ENCODE measurements at places on chromosomes 2 and 18. TPM values are rescaled to one million over a fixed set of nuclear protein-coding genes. Genes with fewer than 3 reads are reported as not detected.
A peak's percentile ranks its signal among the peaks of the same experiment; 100 is the strongest.

DNA sequence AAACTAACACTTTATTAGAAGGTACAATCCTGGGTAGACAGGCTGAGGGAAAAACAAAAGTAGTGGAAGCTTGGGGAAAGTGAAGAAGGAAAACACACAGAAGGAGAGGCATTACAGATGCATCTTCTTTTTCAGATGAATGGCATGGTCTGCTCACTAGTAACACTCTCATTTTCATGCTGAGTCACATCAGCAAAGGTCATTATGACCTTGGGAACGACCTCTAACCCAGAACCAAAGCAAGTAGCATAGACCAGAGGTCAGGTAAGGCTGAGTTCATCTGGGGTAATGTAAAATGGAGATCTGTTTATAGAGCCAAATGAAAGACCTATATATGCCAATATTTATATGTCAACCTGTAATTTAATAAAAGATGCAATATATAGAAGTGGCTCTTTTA, 294.4 kb upstream of the LRRTM4 start:
- no peak for DNase-seq

GRCh38 chr2:107001964-107002696, 116.2 kb upstream of the ST6GAL2 start:
- no peak for DNase-seq

DNA sequence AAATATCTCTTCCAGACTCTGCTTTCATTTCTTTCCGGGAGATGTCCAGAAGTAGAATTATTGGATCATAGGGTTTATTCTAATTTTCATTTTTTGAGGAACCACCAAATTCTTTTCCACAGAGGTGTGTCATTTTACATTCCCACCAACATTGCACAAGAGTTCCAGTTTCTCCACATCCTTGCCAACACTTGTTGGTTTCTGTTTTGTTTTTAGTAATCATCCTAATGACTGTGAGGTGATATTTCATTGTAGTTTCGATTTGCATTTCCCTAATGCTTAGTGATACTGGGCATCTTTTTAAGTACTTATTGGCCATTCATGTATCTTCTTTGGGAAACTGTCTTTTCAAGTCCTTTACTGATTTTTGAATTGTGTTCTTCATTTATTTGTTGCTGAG, 513.1 kb downstream of the PARD3B start:
- no peak for DNase-seq

DNA sequence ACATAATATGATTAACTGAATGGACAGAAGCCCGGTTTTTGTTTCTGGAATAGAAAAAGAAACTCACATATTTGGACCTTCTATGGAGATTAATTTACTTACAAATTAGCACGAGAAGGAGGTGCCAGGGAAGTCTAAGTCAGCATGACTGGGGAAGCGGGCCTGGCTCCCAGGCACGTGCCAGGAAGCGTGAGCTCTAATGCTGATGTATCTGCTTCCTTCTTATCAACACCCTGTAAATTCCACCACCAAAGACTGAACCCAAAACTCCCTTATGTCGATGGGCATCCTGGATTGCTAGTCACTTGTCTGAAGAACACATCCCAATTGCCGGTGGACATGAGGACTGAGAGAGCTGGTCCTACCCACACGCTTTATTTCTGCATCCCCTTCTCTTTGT, 134.5 kb downstream of the GALNT14 start:
- no peak for DNase-seq

DNA sequence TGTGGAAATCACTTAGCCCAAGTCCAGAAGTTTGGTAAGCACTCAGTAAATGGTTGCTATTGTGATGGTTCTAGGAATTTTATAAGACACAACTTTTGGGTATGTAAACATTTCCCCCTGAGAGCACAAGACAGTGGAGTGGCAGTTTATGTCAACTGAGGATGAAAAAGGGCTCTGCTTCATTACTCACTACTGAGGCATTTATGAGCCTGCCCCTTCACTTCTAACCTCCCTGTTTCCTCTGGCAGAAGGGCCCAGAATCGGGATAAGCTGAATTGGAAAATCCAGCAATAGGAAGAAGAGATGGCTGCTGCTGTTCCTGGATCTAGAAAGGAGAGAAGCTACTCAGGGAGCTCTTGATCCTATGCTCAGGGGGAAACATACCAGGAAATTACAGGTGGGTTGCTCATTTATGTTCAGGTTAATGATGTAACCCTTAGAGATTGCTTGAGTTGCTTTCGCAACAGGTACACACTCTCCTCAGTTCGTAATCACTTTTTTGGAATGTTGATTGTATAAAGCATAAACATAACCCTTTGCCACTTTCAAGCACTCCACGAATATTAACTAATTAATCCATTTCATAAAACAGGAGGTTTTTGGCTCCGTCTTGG, 46.3 kb downstream of the ADCYAP1 start:
- DNase-seq, result no peak

DNA sequence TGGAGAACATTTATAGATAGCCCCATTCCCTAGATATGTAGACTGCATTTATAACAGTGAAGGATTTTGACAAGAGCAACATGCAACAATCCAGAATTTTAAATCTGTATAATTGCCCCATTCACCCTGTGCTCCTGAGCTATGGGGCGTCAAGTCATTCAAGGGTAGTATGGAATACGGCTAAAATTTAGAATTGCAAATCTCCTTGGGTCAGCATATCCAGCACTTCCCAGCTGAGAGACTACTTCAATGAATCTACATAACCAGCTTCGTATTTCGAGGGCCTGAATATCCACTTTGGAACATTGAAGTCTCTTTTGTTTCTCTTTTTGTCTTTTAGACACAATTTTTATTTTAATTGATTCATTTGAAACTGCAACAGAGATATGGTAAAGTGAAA, 28.4 kb upstream of the ACVR1C start:
- no peak for DNase-seq

GRCh38 chr2:102258386-102259074, 52.8 kb upstream of the IL1RL1 start:
- no peak for DNase-seq

- no peak for DNase-seq
Observed at GRCh38 chr2:185012643-185013042, 414.3 kb downstream of the ZNF804A start.

DNA sequence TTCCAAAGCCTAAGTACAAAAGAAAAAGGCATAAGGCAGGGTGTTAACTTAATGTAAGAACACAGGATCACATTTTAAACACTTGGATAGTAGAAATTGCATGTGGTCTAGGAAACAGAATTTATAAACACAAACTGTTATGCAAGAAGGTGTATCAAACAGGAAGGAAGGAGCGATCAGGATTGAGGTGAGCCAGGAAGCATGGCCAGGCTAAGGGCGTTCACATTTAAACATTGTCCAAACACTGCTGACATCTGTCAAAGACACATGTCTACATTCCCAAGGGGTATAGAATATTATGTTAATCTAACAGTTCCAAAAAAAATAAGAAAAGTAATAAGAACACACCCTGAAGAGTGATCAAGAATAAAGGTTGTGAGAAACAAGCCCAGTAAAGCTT, 71.3 kb downstream of the CCDC141 start:
- no peak for DNase-seq

GRCh38 chr2:169734169-169734847, 676 bp downstream of the KLHL23 start:
- DNase-seq, result no peak

DNA sequence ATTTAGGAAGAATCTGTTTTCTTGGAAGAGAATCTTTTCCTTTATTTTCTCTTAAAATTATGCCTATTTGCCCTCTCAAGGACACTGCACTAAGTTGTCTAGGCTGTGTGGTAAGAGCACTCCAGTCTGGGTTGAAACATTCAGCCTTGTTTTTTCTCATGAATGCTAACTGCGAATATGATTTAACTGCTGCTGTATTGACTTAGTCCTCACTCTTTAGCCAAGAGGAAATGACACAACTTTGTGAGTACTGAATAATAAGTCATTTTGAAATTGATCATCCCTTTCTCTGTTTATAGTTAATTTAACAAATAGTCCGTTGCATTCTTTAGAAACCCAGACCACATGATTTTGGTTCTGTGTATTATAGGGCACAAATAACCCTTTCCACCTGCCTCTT, 4.5 kb upstream of the RND3 start:
- DNase-seq, result no peak

- DNase-seq, result no peak
Observed at GRCh38 chr2:238238766-238239542, 884 bp downstream of the HES6 start.

DNA sequence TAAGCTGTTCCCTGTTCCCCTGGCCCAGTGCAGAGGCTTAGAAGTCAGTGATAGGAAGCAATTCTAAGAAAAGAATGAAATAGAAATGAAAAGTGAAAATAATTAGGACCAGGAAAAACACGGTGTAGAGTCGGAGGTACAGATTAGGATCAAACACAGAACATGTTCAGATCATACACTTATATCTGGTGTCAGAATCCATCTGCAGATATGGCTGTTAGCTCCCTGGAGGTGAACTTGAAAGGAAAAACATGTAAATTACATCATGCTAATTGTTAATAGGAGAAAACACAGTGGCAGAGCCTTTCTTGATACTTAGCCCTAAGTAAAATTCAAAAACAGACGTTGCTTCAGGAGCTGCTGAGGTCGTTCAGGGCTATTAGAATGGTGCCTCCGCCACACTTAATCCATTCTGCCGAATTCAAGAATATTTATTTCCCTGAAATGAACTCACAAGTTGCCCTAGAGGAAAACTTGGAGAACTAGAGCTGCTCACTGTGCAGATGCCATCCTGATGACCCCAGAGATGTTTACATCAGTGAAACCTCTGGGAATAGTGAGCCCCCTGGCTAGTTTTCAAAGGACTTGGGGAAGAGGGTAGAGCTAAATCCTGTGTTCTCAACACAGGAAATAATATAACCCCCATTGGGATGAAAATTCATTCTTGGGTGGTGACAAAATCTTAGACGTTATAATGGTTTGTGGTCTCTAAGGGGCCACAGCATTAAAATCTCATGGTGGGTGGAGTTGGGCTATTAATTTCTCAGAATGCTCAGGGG, 27.5 kb downstream of the LPIN1 start:
- DNase-seq, result no peak

DNA sequence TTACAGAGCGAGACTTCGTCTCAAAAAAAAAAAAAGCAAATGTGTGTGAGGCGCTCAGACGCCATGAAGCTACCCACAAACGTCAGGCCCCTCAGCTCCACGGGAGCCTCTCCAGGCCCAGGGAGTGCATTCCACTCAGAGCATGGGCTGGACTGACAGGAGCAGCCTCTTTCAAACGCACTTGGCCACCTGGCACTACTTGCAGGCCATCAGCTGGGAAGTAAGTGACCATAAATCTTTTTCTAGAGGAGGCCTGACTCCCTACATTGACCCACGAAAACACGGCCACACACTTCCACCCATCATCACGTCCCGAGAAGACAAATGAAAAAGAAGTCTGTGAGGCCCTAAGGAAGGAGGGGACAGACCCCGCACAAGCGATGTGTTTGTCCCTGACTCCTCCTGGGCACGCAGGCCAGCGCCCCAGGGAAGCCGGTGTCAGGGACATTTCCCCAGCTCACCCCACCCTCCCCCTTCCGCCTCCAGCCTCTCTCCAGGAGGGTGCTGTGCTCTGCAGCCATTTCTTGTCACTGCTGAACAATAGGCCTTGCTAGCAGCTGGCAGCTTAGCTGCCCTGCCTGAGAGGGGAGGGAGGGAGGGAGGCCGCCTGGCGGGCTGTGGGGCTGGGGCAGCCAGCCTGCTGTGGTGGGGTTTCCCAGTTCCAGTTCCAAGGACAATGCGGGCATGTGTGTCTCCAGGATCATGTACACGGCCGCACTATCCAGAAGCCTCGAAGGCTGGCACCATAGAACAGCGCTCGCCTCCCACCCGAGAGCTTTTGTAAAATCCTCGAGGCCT, 26.6 kb downstream of the SERTAD2 start:
- peak; percentile 32 for DNase-seq

- no peak for DNase-seq
Observed at GRCh38 chr2:236261452-236261851, 2.8 kb downstream of the ASB18 start.

DNA sequence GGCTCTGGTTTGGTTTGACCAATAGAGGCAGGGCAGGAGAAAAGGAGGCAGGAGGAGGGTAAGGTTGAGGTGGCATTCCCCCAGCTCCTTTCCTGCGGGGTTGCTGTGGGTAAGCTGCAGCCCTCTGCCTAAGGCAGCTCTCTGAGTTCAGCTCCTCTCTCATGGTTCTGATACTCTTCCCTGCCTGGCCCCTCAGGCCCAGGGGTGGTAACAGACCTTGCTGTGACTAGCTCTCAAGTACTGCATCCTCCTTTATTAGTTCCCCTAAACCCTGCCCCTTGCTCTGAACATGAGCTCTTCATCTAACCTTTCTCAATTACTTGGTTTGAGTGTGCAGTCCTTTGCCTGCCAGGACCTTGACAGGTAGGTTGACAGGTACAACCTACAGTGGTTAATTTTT, 205.5 kb downstream of the SLC4A3 start:
- no peak for DNase-seq

- no peak for DNase-seq
Observed at GRCh38 chr2:209525331-209525730, 101.5 kb downstream of the MAP2 start.

DNA sequence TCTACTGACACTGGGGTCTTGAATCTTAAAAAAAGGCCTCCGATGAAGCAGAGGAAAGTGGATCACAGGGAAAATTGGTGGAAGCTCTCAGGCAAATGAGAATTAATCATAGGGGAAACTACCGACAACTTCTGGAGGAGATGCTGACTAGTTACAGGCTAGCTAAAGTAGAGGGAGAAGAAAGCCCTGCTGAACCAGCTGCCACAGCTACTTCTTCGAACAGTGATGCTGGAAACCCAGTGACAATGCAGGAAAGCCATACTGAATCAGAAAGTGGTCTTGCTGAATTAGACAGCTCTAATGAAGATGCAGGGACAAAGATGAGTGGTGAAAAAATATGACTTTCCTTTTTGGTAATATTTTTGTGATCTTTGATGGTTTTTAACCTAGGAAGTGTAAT, 44.9 kb upstream of the SLC3A1 start:
- DNase-seq, result no peak

DNA sequence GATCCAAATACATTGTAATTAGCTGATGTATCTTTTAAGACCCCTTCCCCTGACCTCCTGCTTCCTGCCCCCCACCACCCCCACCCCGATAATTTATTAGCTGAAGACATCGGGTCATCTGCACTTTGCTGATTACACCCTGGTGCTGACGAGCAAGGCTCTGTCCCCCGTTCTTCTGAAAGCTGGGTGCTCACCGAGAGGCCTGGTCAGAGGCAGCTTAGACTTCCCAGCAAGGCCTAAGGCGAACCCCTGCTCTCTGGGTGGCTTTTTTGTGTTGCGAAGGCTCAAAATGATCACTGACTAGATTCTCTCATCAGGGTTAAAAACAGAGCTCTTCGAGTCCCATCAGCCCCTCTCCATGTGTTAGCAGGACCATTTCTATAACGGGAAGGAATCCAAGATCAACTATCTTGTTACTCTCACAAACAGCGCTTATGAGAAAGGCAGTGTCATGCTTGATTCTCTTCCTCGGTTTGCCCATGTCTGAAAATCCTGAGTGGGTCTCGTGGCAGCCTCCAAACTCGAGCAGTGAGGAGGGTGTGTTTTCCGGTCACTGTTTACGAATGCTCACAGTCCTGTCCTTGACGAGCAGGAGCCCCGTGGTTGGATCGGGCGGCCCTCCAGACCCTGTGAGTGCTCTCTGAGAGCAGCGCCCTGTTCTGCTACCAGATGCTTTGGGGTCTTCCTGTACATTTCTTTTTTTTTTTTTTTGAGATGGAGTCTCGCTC, 201.6 kb downstream of the HDAC4 start:
- DNase-seq, result no peak

MRO gene
- total RNA-seq, result 0.94 TPM

LAMA1 gene
- total RNA-seq, result 15.1 TPM

MBD1 gene
- total RNA-seq, result 61.6 TPM

ALLC gene
- not detected for total RNA-seq

TCF23 gene
- not detected for total RNA-seq

DHRS9 gene
- 0.94 TPM for total RNA-seq
